Naive B cell (primary cell): ENCODE measurements at places on chromosomes 13 and 19. TPM values are rescaled to one million over a fixed set of nuclear protein-coding genes. Genes with fewer than 3 reads are reported as not detected.

- H3K27me3 ChIP-seq, result no peaks in the 10 kb centered on the region
- DNase-seq, result no peak
- H3K36me3 ChIP-seq, result peaks cover 19% of the 10 kb centered on the region
- no peak overlapping the region for H3K4me3 ChIP-seq
These were observed 7.2 kb downstream of the TFDP1 start for GRCh38 chr13:113591750-113592149.

Gene NOTCH3
- not detected for polyA plus RNA-seq

DNA sequence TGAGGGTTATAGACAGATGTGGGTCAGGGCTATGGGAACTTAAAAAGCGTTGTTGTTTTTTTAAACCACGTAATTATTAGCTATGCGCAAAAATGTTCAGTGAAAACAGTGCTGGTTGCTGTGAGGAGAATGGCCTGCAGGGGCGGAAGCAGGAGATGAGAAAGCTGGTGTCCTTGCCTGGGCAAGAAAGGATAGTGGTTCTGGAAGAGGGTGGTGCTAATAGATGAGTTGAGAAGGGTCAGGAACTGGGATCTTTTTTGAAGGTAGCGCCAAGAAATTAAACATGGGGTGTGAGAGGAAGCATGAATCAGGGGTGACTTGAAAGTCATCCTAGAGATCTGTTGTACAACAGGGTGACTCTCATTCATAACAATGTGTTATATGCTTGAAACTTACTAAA, 4.8 kb upstream of the SMG9 start:
- no peak for DNase-seq
- no peaks in the 10 kb centered on the region for H3K36me3 ChIP-seq
- H3K27ac ChIP-seq, result no peak overlapping the region

Gene MED29
- 68.1 TPM for polyA plus RNA-seq

Gene GTF3A
- polyA plus RNA-seq, result 489 TPM
